ENCODE measurements at places on chromosomes 2 and 18.

DNA sequence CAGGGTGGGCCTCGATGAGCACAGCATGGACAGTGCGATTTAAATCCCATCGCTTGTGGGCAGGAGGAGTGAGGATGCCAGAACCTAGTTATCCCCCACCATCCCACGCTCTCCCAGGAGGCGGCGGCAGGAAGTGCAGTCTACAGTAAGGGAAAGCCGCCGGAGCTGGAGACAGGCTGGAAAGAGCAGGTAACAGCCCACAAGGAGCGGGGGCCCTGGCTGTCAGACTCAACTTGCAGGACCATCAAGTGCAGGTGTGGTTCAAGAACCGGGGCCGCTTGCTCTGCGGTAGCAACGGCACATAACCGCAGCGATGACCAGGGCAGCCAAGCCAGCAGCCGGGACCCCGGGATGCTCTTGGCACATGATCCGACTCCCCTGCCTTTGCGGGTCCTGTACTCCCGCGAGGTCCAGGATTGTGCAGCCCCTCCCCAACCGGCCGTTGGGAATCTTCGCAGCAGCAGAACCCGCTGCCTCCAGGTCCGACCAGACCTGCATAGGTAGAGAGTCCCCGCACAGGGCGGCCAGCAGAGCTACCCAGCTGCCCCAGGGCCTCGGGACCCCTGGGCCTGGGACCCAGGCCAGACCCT lies 82.1 kb downstream of the BIN1 start:
- DNase-seq: no peak

DNA sequence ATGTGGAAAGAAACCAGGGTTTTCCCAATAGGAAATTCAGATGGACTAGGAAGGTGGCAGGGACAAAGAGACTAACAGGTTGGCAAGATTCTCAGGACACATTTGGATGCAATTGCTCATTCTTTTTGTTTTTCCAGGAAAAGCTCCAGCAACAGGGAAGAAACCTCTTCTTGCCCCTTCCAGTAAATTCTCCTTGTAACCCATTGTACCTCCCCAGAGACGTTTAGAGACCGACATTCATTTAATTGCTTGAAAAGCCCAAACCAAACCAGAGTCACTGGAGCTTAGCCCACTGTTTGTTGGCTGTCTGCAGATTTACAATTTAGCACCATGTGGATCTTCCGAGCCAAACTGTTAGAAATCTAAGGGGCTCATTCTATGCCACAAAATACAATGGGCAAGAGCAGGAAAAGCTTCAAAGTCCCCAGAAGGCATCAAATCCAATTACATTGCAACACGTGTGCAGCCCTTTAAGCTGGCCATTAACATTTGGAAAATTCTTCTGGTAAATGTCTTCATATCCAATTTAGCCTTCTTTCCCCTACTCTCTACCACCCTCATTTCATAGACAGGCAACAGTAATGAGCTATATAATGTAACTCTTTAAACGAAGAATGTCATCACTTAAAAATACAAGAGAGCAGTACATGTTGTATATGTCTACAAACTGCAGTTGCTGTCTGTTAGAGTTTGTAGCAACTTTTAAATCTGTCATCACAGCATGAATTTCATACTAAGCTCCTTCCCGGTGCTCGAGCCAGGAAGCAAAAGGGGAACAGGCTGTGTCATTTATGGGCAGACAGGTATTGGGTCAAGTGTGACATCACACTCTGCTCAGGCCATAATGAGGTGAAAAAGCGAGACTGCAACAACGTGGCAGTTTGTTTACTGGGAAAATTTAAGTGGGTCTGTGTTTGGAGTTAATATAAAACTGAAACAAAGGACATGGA lies 235.6 kb upstream of the HNRNPA3 start:
- no peak for DNase-seq

- DNase-seq: no peak
Measured at GRCh38 chr2:168075446-168075845, 171.9 kb downstream of the STK39 start.

- DNase-seq: no peak
Measured at GRCh38 chr2:216829533-216829932, 30.3 kb downstream of the TNP1 start.

- no peak for DNase-seq
Measured at GRCh38 chr2:33090553-33091134, 143.9 kb downstream of the LTBP1 start.

GRCh38 chr2:205557873-205558272 lies 124.4 kb upstream of the NRP2 start:
- DNase-seq: no peak

GRCh38 chr2:141384676-141385075 lies 746.1 kb downstream of the LRP1B start:
- DNase-seq: no peak

- no peak for DNase-seq
Measured at GRCh38 chr2:120677221-120677620, 58.4 kb upstream of the GLI2 start.

DNA sequence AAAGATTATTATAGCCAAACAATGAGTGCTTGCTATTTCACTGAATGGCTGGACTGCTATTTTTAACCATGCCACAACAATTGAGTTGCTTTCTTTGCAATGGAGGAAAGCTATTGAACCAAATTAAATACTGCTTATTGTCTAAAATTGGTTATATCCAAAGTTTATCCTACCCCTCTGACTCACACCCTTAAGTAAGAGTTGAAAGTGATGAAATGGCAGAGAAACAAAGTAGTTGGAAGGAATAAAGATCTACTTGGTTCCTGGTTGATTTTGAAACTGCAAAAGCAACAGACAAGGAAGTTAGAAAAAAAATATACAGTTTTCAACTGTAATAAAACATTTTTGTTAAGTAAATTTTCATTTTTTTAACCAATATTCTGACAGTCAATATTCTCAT lies 47.5 kb downstream of the EML4 start:
- no peak for DNase-seq

- no peak for DNase-seq
Measured at GRCh38 chr2:187390891-187391290, 57.2 kb downstream of the CALCRL start.

DNA sequence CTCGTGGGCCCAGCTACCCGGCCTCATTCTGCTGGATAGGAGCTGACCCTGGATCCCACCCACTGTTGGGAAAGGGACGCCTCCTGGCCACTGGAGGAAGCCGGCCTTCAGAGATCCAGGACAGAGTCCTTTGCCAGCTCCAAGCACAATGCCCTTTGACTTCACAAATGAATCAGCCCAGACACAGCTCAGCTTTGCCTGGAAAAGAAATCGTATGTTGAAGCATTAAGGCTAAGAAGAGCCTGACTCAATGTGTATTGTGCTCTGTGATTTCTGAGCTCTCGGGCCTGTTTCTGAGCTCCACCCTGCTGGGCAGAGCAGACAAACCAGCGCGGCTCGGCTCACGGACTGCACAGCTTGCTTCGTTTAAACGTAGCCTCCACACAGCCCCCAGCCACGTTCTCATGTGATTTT lies 162.9 kb upstream of the APCDD1 start:
- DNase-seq: no peak

DNA sequence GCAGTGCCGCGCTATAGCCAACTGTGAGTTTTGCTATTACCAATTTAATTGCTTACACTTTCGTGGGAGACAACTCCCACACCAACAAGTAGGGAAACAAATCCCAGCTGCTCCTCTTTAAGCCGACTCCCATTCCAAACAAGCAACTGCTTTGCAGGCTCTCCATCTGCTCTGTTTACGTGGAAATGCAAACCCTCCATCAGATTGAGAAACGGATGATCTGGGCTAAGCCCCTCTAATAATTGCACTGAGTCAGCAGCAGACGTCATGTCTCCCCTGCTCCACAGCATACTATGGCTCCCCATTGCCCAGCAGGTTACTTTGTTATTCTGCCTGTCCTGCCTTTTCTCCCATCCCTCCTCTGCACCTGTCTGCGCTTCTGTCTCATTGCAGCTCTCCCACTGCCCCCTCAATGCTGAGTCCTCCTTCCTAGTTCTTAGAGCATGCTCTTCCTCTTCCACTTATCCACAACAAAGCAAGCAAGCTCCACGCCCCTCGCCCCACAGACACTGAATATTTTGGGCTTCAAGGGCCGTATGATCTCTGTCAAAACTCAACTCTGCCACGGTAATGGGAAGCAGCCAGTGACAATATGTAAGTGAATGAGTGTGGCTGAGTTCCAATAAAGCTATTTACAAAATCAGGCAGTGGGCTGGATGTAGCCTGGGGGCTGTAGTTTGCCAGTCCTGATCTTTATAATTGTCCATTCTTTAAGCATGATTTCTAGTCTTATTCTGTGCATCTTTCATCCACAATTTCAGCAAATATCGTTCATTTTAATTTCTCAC lies 39.5 kb upstream of the ARL4C start:
- no peak for DNase-seq

DNA sequence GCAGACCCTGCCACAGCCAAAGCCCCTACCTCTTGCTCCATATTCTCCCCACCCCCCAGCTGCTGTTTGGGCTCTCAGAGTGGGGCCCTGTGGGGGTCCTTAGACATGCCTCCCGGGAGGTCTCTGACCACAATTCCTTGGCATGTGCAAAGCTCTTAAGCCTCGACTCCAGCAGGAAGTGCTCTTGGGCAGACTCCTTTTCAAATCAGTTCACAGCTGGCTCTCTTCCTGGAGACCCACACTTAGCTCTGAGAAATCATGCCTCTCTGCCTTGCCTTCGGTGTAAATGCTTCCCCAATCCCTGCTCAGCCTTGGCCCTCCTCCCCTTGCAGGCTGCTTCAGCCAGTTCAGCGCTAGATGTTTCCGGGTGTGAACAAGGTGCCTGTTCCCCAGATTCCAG lies 46.9 kb downstream of the NGEF start:
- DNase-seq: no peak

GRCh38 chr18:59426855-59427254 lies 67.8 kb upstream of the LMAN1 start:
- DNase-seq: no peak

DNA sequence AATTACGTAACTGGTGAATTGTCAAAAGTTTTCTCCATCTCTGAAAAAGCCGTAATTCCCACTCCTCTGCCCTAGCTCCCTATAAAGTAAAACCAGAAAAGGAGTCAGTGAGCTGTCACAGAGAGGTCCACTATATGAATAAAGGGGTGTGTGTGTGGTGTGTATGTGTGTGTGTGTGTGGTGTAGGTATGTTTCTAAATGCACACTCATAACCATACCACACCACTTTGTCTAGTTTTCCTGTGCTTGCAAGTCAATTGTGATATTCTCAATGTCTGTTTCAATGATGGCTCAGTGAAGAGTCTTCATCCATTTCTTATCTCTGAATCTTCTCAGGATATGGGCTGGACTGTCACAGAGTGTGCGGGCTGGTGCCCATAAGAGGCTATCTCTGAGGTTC lies 54.8 kb upstream of the CCDC68 start:
- no peak for DNase-seq

- DNase-seq: no peak
Measured at GRCh38 chr18:70149156-70149555, 56.3 kb downstream of the RTTN start.

GRCh38 chr2:238305092-238305862 lies 15.0 kb upstream of the TRAF3IP1 start:
- no peak for DNase-seq

DNA sequence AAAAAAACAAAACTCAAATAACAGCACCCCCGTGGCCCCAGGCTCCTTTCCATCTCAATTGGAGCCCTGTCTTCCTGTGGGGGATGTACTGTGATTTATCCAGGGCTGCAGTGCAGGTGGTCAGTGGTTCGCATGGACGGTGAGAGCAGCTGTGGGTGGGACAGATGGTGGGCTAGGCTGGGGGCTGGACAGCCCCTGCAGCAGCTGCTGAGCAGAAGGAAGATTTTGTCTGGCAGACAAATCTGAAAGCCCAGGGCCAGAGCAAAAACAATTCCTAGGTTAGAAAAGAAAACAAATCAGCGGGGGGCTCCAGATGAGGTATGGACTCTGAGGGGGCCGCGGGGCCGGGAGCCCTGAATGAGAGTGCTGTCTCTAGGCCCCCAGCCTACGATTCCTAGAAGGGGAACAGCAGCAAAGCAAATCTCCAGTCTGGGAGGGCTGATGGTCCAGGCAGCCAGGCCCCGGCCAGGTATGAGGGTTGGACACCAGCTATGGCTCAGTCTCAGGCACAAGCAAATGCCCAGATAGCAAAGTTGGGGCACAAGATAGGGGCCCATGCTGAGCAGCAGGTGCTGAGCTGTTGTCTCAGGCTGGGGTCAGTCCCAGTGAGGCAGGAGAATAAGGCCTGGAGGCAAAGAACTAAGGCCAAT lies 45.4 kb downstream of the SOWAHC start:
- DNase-seq: no peak

GRCh38 chr18:78526923-78527711 lies 452.5 kb upstream of the SALL3 start:
- no peak for DNase-seq

DNA sequence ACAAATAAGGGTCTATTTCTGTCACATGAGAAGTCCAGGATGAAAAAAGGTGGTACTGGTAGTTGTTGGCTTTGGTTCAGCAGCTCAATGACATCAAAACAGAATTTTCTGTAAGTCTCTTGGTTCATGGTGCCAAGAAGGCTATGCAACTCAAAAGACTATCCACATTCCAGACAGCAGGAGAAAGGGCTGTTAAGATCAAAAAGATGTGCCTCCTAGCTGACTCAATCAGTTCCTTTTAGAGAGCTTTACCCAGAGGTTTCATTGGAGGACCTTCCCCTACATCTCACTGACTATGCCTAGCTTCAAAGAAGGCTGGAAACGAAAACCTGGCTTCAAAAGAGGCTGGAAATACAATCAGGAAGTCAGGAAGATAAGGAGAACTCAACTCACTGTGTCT lies 98.0 kb downstream of the DYM start:
- no peak for DNase-seq

DNA sequence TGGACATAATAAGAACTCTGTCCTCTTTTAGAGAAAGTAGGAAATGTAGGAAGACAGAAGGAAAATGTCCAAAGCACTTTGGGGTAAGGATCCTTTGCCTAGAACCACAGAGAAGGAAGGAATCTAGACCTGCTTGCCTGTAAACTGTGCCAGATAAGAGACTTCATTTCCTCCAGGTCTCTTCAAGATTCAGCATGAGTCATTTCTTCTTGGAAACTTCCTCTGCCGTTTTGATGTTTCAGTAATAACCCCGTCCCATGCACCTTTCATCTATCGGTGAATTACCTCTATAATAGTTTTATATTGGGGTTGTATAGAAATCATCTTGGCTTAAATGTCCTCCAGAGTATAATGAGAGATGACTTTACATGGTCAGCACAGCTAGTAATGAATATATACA lies 63.2 kb upstream of the LRATD1 start:
- no peak for DNase-seq

DNA sequence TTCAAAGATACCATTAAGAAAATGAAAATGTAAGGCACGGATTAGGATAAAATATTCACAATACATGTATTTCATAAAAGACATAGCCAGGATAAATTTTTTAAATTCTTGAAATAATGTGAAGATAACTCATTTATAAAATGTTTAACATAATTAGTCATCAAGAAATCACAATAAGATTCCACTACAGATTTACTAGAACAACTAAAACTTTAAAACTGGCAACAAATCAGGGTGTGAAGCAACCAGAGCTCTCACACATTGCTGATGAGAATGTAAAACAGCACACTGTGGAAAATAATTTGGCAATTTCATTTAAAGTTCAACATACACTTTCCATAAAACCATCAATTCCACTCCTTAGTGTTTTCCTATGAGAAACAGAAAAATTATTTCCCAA lies 89.6 kb upstream of the UBE2E3 start:
- DNase-seq: no peak

- DNase-seq: no peak
Measured at GRCh38 chr2:61257446-61257845, 95.5 kb downstream of the C2orf74 start.
